ENCODE measurements at places on chromosomes 3 and 15. TPM values are rescaled to one million over a fixed set of nuclear protein-coding genes. Genes with fewer than 3 reads are reported as not detected.

LSAMP gene
- 19.9 TPM for total RNA-seq

- DNase-seq: no peak
Measured at GRCh38 chr3:75737831-75738493, 47.4 kb downstream of the ZNF717 start.

DNA sequence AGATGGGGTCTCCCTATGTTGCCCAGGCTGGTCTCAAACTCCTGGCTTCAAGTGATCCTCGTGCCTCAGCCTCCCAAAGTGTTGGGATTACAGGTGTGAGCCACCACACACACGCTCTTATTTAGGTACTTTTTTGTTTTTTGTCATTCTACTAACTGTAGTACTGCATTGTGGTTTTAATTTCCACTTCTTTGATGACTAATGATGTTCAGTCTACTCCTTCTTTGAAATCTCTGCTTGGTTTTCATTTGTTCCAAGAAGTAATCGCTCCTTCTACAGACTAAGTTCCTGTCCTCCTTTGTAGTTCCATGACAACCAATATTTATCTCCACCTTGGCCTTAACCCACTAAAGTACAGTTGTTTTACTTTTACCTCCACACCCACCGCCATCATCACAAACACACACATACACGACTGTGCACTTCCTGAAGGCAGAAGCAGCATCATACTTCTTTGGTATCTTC is 529 bp upstream of the DLEC1 start:
- DNase-seq: no peak

- no peak for DNase-seq
Measured at GRCh38 chr3:78912259-78912658, 855.5 kb downstream of the ROBO1 start.

NOX5 gene
- not detected for total RNA-seq

KCNMB2 gene
- total RNA-seq: 2.7 TPM

Data from left ventricle myocardium superior (tissue), 1 donor.